ENCODE measurements at places on chromosomes 3 and 15.
A peak's percentile ranks its signal among the peaks of the same experiment; 100 is the strongest.

GRCh38 chr15:25985165-25985564 is 122.0 kb upstream of the ATP10A start:
- DNase-seq = no peak

GRCh38 chr3:39096775-39097174 is 10.7 kb downstream of the GORASP1 start:
- no peak for DNase-seq

GRCh38 chr3:23886311-23886710 is 30.5 kb downstream of the NKIRAS1 start:
- DNase-seq = no peak

GRCh38 chr3:177050501-177051237 is 146.6 kb downstream of the TBL1XR1 start:
- no peak for DNase-seq

DNA sequence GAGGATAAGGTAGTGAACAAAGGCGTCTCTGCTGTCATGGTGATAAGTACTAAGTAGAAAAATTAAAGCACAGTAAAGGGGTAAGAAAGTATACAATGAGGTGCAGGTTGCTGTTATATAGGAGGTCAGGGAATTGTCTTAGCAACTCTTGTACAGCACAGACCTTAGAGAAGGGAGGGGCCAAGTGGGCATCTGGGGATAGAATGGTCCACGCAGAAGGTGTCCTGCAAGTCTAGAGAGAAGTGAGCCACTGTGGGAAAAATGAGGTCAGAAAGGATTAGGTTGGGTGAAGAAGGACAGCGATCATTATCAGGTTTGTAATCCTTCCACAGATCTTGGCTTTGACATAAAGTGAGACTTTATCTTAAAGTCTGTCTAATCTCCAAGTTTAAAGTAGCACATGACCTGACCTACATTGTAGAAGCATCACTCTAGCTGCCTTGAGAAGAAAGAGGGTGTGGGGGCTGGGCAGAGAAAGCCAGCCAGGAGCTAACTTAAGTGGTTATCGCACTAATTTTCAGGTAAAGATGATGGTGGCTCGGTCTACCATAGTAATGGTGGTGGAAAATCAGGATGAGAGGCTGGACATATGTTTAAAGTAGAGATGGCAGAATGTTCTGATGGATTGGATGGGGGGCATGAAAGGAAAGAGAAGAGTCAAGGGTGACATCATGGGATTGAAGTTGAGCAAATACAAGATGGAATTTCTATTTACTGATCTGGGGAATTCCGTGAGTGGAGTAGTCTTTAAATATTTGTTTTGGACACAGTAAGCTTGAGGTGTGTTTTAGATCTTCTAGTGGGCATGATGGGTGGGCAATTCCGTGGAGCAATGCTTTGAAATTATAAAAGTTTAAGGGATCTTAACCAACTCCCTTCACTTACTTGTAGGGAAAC is 919.2 kb downstream of the ROBO1 start:
- DNase-seq = no peak

DNA sequence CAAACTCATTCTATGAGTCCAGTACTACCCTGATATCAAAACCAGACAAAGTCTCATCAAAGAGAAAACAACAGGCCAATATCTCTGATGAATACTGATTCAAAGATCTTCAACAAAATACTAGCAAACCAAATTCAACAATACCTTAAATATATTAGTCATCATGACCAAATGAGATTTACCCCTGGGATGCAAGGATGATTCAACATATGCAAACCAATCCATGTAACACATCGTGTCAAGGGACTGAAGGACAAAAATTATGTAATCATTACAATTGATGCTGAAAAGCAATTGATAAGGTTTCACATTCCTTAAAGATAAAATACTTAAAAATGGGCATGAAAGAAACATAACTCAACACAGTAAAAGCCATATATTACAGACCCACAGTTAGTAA is 1476.9 kb downstream of the SI start:
- DNase-seq = no peak

DNA sequence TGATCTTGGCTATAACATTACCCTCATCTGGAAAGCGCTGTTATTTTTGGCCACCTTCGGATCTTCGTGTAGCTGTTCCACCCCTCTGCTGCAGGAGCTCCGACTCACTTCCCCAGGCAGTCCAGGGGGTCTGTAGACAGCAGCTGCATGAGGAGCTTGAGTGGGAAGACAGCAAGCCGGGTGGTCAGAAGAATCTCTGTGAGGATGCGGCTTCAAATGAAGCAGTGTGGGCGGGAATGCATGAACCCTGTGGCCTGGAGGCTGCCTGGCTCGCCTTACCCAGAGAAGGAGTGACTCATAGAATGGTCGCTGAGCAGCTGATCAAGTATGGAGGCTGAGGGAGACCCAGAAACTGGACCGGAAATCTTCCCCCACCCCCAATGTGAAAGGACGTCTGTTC is 45.2 kb upstream of the NR2F2 start:
- DNase-seq = no peak

- DNase-seq = peak; percentile 77
These were observed 53.6 kb downstream of the RHCG start for GRCh38 chr15:89442671-89443307.

GRCh38 chr15:101531170-101531569 is 41.7 kb upstream of the PCSK6 start:
- no peak for DNase-seq

GRCh38 chr15:59399465-59400102 is 26.9 kb upstream of the MYO1E start:
- DNase-seq = no peak

- no peak for DNase-seq
These were observed 139.2 kb downstream of the NUP210 start for GRCh38 chr3:13280811-13281506.

DNA sequence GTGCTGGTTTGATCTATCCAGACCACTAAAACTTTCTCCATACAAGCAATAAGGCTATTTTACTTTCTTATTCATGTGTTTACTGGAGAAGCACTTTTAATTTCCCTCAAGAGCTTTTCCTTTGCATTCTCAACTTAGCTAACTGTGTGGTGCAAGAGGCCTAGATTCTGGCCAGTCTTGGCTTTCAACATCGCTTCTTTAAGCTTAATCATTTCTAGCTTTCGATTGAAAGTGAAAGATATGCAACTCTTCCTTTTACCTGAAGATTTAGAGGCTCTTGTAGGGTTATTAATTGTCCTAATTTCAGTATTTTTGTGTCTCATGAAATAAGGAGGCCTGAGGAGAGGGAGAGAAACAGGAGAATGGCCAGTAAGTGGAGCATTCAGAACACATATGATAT is 234.8 kb upstream of the GADL1 start:
- DNase-seq = no peak

DNA sequence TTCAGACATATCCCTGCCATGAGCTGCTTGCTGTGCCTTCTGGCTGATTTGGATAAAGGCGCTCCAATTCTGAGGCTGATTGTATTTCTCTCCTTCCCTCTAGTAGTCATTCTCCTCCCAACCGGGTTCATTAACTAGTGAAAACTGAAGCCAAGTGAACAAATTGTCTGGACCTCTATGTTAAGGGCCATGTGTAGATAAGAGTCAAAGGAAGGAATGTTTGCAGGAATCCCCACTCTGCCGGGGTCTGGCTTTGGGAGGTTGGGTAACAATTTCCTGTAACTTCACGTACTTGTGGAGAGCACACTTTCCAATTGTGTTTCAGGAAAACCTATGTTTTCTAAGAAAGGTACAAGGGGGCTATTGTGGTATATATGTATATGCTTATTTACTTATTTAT is 38.2 kb upstream of the SUCLG2 start:
- DNase-seq = no peak

GRCh38 chr3:31967592-31967991 is 13.5 kb downstream of the OSBPL10 start:
- no peak for DNase-seq

DNA sequence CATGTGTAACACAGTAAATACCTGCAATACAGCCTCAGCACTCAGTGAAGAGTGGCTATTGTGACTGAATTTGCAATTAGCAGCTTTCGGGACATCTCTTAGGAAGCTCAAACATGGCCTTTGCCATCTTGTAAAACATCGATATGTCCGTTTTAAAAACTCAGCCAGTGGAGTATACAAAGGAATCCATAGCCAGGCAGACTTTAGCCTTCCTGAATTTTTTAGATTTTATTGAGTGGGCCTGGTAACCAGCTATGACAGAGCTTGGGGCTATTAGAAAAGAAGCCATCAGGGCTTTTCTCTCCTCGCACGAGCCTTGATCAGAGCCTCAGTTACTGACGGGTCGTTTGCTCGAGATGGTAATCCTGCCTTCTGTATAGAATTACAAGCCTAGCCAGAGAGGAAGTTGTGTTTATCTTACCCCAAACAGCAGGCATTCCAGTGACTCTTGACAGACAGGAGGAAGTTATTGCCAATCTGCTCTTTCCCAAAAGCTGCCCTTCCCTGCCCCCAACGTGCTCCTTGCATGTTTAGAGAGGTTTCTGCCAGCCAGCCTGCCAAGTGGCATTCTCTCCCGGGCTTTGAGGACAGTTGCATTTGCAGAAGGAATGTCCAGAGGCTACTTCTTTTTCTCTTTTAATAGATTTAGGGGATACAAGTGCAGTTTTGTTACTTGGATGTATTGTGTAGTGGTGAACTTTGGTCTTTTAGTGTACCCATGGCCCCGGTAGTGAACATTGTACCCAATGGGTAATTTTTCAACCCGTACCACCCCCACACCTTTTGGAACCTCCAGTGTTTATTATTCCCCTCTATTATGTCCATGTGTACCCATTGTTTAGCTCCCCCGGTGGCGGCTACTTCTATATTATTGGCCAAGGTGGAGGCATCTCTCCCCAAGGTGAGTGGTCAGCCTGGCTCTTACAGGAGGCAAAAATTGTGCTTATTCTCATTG is 40.6 kb downstream of the ITPR1 start:
- no peak for DNase-seq

- no peak for DNase-seq
These were observed 457.0 kb downstream of the PLOD2 start for GRCh38 chr3:145704020-145704419.

- no peak for DNase-seq
These were observed 47.5 kb downstream of the SRGAP3 start for GRCh38 chr3:9201955-9202354.

GRCh38 chr3:149018247-149018646 is 26.9 kb downstream of the GYG1 start:
- DNase-seq = no peak

DNA sequence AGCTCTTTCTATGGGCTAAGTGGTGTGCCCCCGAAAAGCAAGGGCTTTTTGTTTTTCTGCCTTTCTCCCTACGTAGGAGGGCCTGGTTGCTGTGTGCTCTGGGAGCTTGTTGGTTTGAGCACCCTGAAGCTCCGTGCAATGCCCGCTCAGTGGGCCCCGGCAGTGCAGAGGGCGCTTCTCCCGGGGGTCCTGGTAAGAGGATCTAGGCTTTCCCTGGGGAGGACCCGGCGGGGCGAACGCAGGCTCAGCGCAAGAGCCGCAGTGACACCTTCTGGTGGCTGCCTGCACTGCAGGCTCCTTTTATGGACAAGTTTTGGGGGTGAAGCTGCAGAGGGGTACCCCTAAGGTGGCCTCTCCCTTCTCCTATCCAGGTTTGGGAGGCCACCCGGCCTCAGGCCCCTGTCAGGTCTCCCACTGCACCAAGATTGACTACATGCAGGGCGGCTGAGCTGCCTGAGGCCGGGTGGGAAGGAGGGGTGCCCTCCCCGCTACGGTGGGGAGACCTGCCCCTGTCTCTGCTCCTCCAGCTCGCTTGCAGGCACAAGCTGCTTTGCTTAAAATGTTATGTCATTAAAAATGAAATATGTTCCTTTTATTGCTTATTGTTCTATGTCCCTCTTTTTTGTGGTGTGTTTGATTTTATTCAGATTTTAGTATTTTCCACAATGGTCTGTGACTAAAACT is 387.9 kb downstream of the GABRG3 start:
- DNase-seq = peak; percentile 34

- no peak for DNase-seq
These were observed 25.4 kb downstream of the GOLGB1 start for GRCh38 chr3:121724130-121724529.

- no peak for DNase-seq
These were observed 87.3 kb downstream of the MBNL1 start for GRCh38 chr3:152355744-152356665.

DNA sequence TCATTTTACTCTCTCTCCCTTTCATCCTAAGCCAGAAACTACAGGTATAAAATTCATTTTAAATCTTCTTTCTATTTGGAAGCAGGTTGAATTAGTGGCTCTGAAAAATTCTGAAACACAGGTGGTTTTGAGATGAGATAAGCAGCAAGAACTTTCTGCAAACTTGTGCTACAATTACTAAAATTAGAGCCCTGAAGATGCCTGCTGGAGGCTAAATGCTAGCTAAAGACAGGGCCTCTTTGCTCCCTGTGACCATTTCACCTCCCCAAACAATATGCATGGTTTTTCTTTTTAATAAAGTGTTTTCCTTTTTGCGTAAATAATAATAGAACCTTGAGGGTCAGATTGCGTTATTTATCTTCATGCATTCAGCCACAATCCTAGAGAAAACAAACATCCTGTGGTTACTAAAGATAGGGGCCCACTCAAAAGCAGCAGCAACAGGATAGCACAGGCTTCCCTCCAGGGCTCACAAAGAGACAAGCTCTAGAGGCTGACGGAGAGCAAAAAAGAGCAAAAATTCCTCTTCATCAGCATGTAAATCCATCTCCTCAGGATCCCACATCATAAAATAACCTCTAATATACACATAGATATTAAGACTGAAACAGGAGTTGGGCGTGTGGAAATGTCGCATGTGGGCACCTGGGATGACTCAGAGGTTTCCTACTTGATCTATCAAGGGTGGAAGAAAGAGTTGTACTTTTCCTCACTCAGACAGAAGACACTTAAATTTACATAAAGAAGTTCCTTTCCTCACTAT is 26.5 kb upstream of the CP start:
- DNase-seq = peak; percentile 58

GRCh38 chr15:60580073-60580472 is 101.1 kb upstream of the ICE2 start:
- DNase-seq = no peak

DNA sequence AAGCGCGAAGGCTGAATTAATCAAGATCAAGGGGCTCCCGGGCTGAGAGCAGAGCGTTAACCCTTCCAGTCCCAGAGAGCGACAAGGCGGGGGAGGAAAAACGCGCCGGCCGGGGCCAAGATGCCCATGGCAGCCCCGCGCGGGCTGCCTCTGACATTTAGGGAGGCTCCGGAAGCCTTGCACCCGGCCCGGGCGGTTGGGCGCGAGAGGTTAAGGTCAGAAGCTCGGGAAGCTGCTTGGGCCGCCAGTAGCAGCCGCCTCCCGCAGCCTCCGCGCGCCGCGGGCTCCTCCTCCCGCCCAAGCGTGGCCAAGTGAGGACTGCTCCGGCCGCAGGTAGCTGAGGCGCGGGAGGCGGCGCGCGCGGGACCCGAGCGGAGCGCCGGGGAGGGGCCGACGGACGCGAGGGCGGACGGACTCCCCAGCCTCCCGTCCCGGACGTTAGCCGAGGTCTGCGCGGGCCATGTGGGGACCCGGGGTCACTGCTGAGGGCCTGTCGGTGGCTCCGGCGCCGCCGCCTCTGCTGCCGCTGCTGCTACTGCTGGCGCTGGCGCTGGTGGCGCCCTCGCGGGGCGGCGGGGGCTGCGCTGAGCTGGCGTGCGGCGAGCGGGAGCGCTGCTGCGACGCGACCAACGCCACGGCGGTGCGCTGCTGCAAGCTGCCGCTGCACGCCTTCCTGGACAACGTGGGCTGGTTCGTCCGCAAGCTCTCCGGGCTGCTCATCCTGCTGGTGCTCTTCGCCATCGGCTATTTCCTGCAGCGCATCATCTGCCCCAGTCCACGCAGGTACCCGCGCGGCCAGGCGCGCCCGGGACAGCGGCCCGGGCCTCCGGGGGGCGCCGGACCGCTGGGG is at the start of gene C3orf80:
TSS of gene C3orf80 (plus strand) at position 247 of the 850 bp plus-strand sequence. CDS start at position 461, 214 bp downstream.
- DNase-seq = peak; percentile 62

- DNase-seq = peak; percentile 35
These were observed 1.1 kb downstream of the CNBP start for GRCh38 chr3:129182390-129183185.

- no peak for DNase-seq
These were observed 50.6 kb downstream of the SH3BP5 start for GRCh38 chr3:15281817-15282216.

Data from activated T-cell treated with anti-CD3 and anti-CD28 coated beads, Interleukin-2, amount 50 U/mL, for 48 hours (primary cell).